ENCODE measurements at places on chromosomes 6 and 20.

- DNase-seq: no peak
These were observed 210.4 kb downstream of the TAF4 start for GRCh38 chr20:61855286-61855685.

- no peak for DNase-seq
These were observed 364.6 kb upstream of the SOX4 start for GRCh38 chr6:21228876-21229460.

GRCh38 chr6:12324099-12324498 lies 33.9 kb downstream of the EDN1 start:
- DNase-seq: no peak

DNA sequence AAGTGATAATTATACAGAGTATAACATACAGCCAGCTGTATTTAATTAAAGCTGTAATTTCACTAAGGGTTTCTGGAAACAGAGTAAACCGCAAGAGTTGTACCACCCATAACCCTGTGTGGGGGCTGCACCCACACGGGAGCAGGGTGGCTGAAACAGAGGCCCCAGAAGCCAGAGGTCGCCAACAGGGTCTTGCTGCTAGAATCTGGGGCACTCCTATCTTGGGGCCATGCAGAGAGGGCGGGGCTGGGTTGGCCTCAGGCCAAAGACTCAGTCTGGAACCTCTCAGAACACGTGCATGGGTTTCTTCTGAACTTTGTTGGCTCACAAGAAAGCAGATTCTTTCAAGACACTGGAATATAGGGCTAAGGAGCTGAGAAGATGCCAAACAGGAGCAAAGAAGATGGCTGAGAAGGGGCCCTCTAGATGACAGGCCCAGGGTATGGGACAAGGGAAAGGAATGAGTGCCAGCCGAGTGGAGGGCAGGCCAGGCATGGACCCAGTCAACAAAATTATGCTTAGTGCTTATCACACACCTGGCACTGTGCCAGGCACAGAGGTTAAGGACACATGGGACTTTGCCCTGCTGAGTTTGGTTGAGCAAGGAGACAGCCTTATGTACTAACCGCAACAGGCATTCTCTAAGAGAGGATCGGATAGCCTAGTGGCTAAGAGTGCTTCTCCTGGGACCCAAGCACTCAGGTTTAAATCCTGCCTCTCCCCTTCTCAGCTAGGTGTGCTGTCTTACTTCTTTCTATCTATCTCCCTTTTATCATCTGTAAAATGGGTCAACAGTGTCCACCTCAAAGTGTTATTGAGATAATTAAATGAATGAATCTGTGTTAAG lies 96.6 kb upstream of the FOXP4 start:
- DNase-seq: no peak

DNA sequence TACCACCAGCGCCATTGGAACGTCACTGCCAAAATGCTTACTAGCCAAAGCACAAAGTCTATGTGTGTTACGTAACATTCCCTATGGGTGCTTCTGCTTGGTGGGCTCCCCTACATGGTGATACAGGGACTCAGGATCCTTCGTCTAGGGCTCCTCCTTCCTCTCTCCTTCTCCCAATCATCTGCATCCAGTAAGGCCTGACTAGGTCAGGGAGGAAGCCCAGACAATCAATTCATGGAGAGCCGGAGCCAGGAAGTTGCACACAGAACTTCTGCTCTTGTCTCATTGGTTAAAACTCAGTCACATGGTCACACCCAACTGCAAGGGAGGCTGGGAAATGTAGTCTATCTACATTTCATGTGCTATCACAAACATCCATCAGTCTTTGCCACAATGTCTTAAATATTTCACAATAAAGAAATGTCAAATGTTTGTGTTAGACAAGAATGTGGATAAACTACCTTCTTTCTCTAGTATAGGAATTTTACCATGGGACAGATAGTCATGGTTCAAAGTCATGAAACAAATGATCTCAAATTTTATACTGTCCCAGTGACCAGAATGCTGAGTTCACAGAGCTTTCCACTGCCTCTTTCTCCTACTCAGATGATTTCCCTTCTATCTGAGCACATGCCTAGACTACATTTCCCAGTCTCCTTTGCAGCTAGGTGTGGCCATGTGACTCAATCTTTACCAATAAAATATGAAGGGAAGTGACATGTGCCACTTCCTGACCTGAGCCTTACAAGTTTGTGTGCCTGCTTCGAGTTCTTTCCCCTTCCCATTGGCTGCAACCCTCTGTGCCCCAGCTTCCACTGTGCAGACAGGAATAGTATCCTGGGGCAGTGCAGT lies 9.3 kb upstream of the KCNK15 start:
- peak; percentile 62 for DNase-seq

DNA sequence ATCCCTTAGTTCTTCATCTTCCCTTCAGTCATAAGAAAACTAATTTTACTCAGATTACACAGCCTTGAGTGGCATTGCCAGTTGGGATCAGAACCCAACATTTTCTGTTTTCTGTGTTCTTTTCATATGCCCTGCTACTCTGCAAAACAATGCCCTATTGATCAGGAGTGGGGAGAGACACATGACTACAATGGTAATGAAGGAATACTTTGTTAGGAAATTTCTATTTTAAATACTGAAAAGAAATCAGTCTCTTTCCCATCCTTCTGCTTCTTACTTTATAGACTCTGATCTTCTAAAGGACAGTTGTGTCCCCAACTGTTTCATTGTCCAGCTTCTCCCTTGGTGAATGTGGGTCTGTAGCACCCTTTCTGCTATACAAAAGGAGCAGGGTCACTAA lies 5.5 kb upstream of the PKIB start:
- DNase-seq: no peak

DNA sequence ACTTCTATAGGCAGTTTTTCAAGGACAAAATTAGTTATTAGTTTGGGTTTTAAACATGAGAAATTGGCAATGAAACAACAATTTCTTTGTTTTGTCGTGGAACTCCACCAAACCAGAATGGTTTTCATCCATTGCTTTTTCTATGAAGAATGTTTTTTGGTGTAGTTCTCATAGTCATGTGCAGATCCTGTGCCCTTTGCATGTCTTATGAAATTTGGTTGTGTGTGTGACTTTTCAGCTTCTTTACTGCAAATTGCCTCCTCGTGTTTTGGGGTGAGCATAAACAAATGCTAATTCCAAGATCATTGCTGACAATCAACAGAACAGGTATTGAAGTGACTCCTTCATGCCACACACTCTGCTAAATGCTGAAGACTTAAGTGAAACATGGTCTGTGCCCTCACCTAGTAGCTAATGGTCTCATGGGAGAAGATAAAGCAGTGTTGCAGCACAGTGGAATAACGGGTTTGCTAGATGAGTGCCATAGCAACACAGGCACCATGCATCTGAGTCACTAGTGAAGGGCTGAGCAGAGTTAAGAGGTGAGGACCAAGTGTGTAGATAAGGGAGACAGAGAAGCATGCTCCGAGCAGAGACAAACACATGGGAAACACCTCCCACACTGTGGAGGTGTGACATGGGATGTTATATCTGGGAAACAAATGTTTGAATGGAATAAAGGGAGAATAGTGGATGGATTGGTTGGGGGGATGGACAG lies 120.0 kb downstream of the SLC16A10 start:
- no peak for DNase-seq

GRCh38 chr6:110900028-110900598 lies 25.5 kb downstream of the AMD1 start:
- DNase-seq: no peak

GRCh38 chr6:40988634-40989033 lies 50.4 kb downstream of the UNC5CL start:
- DNase-seq: no peak

DNA sequence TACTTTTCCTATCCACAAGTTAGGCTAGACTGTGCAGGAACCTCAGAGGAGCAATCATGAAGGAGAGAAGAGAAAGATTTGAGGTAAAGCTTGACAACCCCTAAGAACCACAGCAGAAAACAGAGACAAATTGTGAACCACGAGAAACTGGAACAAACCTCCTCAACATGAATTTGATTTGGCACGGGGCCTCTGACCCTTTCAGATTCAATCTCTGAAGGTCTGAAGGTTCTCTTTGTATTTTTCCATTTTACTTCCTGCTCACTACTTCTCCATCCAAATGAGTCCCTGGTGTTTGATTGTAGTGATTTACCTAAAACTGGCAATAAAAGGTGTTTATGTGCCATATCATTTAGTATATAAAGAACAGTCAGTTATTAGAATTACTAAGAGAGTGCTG lies 126.1 kb upstream of the STXBP5 start:
- DNase-seq: no peak

DNA sequence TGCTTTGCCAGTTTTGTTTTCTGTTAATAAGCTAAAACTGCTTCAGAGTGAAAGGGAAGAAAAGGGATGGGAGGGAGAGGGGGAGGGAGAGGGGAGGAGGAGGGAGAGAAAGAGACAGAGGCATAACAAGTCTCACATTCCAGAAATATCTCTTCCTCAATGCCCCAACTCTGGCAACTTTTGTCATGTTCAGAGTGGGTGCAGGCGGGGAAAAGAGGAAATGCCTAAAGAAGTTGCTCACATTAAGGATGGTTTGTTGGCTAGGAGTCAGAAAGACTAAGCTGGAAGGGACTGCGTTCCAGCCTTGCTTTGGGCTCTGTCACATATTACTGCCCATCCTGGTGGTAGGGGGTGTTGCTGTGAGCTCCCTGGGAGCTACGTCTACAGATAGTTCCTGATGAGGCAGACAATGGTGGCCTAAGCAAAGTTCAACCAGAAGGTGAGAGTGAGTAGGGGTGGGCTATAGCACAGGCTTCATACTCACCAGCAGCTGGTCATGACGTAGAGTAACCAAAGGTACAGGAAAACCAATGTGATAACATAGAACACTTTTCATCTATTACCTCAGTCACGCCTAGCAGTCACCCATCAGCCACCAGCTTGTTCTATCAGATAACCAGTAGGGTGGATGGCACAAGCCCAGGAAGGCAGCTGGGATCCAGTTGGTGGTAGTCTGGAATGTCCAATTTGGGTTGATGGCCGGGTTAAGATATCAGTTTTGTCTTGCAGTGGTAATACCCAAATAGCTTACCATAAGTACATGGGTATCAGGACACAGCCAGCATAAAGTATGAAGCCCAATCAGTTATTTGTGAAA lies 2.1 kb downstream of the TSPYL4 start:
- no peak for DNase-seq

GRCh38 chr6:39923861-39924260 lies 10.4 kb downstream of the MOCS1 start:
- DNase-seq: no peak

DNA sequence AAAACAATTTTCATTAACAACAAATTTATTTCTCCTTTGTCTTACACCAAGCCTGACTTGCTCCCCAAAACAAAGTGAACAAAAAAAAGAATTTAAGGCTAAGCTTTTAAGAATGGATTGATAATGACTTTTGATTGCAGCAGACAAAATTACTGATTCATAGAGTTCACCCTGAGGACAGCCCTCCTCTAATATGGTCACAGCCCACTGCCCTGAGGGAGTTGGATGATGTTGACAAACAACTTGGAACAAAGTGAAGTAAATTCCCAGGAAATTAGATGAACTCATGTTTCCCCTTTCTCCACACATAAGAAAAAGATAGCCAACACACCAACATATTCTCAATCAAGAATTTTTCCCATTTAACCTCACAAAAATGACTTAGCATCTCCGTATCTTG lies 7.7 kb upstream of the ISM1 start:
- no peak for DNase-seq

GRCh38 chr6:33428966-33429749 lies 9.3 kb downstream of the SYNGAP1 start:
- DNase-seq: no peak

- DNase-seq: no peak
These were observed 26.2 kb downstream of the CTCFL start for GRCh38 chr20:57498425-57499400.

- no peak for DNase-seq
These were observed 89.6 kb upstream of the TOX2 start for GRCh38 chr20:43825051-43825402.

DNA sequence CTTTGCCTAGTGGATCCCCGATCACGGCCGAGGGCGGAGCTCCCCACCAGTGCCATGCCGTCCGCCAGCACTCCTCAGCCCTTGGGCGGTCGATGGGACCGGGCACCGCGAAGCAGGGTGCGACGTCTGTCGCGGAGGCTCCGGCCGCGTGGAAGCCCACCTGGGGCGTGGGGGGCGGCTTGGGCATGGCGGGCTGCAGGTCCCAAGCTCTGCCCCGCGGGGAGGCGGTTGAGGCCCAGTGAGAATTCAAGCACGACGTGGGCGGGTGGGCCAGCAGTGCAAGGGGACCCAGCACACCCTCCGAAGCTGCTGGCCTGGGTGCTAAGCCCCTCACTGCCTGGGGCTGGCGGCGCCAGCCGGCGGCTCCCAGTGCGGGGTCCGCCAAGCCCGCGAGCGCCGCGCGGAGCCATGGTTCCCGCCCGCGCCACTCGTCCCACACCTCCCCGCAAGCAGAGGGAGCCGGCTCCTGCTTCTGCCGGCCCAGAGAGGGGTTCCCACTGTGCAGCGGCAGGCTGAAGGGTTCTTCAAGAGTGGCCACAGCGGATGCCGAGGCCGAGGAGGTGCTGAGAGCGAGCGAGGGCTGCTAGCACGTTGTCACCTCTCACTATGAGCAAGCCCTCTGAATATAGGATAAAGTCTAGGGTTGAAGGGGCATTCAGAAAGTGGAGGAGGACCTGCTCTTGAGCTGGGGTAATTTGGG lies 128.6 kb downstream of the GRM4 start:
- no peak for DNase-seq

DNA sequence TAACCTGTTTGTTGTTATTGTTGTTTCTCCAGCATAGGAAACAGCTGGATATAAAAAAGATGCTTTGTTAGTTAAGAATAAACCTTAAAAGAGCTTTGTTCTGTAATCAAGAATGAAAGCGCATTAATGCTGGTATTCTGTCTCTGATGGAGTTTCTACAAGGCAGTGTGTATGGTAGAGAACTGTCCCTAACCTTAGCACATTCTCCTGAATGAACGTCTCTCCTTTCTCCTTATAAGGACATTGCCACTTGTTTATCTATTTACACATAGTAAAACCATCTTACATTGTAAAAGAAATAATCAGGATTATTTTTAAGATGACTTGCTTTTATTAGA lies 33.8 kb upstream of the LCA5 start:
- DNase-seq: no peak

GRCh38 chr6:158069800-158070195 lies 88.1 kb downstream of the SYNJ2 start:
- no peak for DNase-seq

DNA sequence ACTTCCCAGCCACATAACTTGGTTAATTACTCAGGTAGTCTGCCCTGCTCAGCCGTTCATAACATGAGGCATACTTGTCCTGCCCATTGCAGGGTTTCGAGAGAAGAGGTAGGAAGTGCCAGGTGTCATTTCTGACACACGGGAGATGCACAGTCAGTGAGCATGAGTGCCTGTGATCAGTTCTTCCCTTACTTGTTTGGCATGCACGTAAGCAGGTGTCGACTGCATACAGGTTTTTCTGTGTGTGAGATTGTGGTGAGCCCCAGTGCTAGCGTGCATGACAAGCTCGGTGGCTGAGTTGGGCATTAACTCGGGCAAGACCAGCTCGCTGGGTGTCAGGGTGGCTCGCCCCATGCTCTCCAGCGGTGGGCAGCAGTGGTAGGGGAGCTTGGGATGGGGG lies 51.2 kb upstream of the SLC22A1 start:
- no peak for DNase-seq

GRCh38 chr20:11170565-11170964 lies 496.8 kb upstream of the JAG1 start:
- DNase-seq: no peak

GRCh38 chr6:3592371-3592941 lies 135.6 kb upstream of the SLC22A23 start:
- DNase-seq: no peak

- DNase-seq: peak; percentile 59
These were observed 797 bp downstream of the SMIM13 start for GRCh38 chr6:11094411-11094851.

- no peak for DNase-seq
These were observed 251.1 kb upstream of the TBX18 start for GRCh38 chr6:85015396-85015990.

GRCh38 chr20:6562111-6562510 lies 205.4 kb upstream of the BMP2 start:
- DNase-seq: no peak
